ENCODE measurements at places on chromosomes 2 and 18.

- DNase-seq, result no peak
These were observed 679.2 kb downstream of the NYAP2 start for GRCh38 chr2:226078666-226079065.

GRCh38 chr2:120477198-120477597 lies 131.3 kb downstream of the INHBB start:
- DNase-seq, result no peak

GRCh38 chr18:62729487-62730386 lies 14.4 kb downstream of the PHLPP1 start:
- no peak for DNase-seq

DNA sequence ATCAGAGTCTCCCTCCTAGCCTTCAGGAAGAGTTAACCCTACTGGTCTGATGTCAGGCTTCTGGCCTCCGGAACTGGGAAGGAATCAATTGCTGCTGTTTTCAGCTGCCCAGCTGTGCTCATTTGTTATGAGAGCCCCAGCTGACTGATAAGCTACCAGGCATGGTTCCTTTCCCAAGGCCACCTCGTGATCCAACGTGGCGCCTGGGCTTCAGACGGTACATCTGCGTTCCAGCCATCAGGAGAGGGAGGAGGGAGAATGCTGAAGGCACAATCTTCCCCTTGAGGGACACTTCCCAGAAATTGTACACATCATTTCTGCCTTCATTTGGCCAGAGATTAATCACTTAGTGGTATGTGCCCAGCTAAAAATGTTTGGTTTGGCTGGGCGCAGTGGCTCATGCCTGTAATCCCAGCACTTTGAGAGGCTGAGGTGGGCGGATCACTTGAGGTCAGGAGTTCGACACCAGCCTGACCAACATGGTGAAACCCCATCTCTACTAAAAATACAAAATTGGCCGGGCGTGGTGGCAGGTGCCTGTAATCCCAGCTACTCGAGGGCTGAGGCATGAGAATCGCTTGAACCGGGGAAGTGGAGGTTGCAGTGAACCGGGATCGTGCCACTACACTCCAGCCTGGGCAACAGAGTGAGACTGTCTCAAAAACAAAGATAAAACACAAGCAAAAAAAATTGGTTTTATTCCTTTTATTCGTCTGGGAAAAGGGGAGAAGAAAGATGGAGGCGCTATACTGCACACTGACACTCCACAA lies 10.5 kb upstream of the ARMC9 start:
- DNase-seq, result peak; percentile 3

GRCh38 chr18:31041271-31042083 lies 1.1 kb downstream of the DSC3 start:
- DNase-seq, result peak; percentile 11

DNA sequence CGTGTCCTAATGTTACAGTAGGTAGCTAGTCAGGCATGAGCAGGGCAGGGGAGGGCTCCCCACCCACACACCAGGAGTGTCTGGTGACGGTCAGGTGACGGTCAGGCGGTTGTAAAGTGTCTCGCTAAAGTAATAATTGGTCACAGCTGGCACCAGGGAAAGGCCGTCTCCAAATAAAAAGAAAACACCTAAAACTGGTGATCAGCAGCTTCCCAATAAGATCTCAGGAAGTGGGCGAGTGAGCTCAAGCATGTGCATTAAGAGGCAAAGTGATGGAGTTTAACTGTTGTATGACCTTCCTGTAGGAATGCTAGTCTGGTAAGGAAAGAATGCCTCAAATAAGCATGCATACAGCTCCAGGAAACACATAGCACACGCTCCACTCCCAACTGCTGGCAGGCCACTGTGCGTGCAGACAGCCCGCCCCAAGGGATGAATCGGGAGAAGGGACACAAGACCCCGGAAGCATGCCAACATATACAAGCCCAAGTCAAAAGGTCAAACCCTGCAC lies 177.1 kb downstream of the RNF144A start:
- no peak for DNase-seq

GRCh38 chr2:118774458-118775133 lies 72.9 kb downstream of the EN1 start:
- DNase-seq, result peak; percentile 48

DNA sequence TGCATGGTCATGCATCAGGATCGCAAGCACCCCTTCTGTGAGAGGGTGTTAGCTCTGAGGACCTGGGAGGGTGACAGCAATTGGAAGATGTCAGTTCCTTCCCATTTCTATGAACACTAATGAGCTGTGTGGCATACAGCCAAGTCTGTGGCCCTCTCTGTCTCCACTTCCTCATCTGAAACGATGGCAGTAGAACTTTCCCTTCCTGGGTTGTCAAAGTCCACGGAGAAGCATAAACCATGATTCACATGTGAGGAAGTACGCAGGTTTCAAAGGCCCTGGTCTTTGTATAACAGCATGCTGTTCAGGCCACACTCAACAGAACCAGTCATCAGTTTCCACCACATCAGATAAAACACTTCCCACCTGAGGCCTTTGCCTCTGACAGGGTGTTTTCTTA lies 167.4 kb upstream of the RAB6C start:
- no peak for DNase-seq

Data from progenitor cell of endocrine pancreas (in vitro differentiated cells).